Fibroblast of lung (primary cell): ENCODE measurements at places on chromosomes 11 and 22.

- no peak for DNase-seq
These were observed 14.3 kb upstream of the SLC36A4 start for GRCh38 chr11:93212094-93212493.

DNA sequence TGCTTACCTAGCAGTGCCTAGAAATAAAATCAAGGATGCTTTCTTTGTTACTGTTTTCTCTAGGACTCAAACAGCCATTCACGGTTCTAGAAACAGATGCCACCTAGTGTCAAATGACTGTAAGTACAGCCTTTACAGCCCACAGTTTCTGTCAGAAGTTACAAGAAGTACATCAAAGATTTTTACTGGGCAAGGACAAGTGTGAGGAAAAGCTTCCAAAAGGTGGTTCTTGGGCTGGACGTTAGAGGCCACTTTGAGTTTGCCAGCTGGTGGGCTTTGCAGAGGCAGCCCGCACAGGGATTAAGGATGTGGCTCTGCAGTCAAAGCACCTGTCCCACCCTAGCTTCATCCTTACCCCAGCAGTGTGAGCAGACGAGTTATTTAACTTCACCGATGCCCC lies 6.9 kb downstream of the KMT5B start:
- DNase-seq, result peak; percentile 75

GRCh38 chr22:29877620-29878019 lies 5.4 kb upstream of the MTMR3 start:
- peak; percentile 60 for DNase-seq

- no peak for DNase-seq
These were observed 58.6 kb downstream of the DDIAS start for GRCh38 chr11:82959987-82960778.

GRCh38 chr11:69496202-69496557 lies 14.7 kb downstream of the LINC01488 start:
- DNase-seq, result no peak

DNA sequence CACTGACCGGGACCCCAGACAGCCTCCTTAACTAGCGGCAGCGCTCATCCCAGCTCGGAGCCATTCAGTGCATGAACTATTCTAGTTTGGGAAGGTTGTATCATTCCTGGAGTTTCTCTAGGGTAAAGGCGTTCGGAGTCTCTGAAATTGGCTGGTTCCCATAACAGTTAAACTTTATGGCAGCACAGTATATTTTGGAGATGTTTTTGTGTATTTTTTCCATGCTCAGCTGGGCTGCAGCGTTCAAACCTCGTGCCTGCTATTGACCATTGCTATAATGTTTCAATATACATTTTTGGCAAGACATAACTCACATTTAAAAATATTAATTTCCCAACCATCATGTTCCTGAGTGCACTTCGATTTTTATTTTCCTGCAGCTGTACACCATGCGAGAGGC lies 169.7 kb downstream of the ST3GAL4 start:
- DNase-seq, result no peak

- no peak for DNase-seq
These were observed 12.8 kb downstream of the BMAL1 start for GRCh38 chr11:13290221-13290980.

- peak; percentile 59 for DNase-seq
These were observed at the start of gene APBB1 for GRCh38 chr11:6419009-6419631. Gene APBB1 (minus strand): TSS chr11:6419094. CDS start chr11:6411347, 7,747 bp downstream.

GRCh38 chr11:60939855-60940254 lies 12.1 kb downstream of the SLC15A3 start:
- DNase-seq, result no peak

GRCh38 chr22:28381429-28382167 lies 298.0 kb downstream of the TTC28 start:
- DNase-seq, result peak; percentile 65

DNA sequence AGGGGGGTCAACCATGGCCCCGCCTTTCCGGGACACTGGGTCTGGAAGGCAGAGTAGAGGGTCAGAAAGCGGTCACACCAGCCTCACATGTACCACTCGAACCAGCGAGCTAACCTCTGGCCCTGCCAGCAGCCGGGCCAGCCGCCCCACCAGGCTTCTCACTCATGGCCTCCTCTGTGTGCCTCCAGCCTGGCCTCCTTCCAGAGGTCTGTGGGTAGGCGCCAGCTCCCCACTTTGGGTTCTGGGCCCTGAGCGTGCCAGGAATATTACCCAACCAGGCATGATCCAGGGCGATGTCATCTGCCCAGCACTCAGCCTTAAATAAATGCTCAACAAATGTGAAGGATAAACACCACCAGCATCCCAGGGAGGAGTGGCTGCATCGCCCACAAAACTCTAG lies 5.8 kb downstream of the SCUBE1 start:
- DNase-seq, result no peak

GRCh38 chr11:61587541-61587941 lies 6.7 kb upstream of the SYT7 start:
- DNase-seq, result no peak

DNA sequence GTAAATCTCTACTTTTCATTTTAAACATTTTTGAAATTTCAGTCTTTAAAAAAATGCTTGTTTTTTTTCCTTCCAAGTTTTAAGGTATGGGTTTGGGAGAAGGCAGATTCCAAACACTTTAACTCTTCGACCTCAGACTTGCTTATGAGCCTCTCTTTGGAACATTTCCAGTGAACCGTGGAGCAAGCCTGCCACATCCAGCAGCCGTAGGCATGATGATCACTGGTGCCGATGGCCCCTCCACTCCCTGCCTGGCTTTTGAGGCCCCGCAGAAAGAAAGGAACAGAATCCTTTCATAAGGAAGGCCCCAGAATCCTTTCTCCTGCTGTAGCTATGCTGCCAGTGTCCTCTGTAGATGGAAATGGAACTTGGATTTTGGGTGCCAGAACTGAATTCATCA lies 50.7 kb downstream of the BMAL1 start:
- no peak for DNase-seq

DNA sequence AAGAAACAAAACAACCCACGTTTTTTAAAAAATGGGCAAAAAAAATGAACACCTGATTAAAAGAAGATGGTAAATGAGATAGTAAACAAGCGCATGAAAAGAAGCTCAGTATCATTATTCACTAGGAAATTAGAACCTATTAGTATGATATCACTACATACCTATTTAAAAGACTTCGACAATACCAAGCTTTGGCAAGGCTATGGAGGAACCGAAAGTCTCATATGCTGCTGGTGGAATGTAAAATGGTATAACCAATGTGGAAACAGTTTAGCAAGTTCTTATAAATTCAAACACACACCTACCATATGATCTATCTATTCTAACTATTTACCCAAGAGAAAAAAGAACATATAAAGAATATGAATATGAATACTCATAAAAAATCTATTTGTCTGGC lies 143.8 kb downstream of the APOL5 start:
- DNase-seq, result no peak

DNA sequence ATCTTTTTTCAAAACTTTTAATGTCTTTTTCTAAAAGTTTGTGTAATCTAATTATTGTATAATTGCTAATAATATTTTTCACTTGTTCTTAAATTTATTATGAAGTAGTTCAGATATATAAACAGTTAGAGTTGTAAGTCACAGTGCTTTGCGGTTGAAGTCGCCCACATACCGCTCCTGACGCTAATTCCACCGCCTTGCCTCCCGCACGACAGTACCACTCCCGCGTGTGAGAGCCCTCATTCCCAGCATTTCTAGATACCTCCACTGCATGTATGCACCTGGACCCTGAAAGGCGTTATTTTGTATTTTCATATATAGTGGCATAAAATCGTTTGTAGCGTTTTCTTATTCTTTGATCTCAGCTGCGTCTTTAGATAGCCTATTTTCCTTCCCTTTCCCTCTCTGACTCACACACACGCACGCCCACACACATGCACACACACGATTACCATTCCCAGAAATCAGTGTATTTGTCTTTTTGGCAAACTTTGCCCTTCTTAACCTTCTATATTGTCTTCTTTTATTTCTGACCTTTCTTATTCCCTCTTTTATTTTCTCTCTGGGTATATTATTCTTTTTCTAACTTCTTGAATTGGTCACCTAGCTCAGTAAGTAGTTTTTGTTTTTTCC lies 56.4 kb upstream of the PITPNB start:
- DNase-seq, result no peak

DNA sequence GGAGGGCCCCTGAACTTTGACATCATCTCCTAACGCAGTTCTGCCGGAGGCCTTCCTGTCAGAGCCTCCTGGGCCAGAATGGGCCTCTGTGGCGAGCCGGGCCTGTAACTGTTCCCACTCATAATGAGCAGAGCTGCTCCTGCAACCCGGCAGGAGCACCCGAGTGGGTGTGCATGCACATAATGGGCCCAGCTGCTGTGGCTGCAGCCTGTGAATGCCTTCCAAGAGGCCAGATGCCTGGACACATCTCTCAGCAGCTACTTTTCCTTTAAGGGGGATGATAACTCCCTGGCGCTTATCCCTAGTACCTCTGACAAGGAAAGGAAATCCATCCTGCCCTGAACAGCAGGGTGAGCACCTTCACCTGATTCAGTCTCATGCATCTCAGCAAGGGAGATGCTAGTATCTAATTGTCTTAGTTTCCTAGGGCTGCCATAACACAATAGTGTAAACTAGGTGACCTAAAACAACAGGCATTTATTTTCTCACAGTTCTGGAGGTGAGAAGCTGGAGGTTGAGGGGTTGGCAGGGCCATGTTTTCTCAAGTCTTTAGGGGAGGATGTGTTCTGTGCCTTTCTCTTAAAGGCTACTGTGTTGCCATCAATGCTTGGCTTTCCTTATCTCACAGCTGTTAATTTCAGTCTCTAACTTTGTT lies 120.5 kb downstream of the TEAD1 start:
- peak; percentile 43 for DNase-seq

- DNase-seq, result no peak
These were observed 49.8 kb downstream of the SHANK2 start for GRCh38 chr11:71202598-71202944.

GRCh38 chr11:41458154-41458553 lies 1.3 kb downstream of the LRRC4C start:
- DNase-seq, result no peak

DNA sequence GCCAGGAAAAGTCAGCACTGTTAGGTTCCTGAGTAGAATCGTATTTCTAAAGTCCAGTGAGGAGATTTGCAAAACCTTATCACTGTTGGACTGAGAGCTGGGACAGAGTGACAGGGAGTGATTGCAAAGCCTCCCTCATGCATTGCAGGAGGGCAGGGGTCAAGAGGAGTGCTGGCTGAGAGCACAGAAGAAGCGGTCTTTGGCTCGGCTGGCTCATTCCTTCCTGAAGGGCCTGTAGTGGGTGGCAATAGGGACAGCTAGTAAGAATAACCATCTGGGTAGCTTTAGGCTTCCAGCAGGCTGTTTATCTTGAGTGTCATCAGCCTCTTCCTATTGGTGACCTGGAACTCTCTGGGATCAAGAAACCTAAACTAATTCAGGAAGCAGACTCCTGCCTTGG lies 53.4 kb downstream of the CD44 start:
- peak; percentile 54 for DNase-seq

- no peak for DNase-seq
These were observed 8.5 kb downstream of the RAB30 start for GRCh38 chr11:83063073-83063754.

GRCh38 chr22:26579331-26579886 lies 10.5 kb downstream of the TPST2 start:
- no peak for DNase-seq

DNA sequence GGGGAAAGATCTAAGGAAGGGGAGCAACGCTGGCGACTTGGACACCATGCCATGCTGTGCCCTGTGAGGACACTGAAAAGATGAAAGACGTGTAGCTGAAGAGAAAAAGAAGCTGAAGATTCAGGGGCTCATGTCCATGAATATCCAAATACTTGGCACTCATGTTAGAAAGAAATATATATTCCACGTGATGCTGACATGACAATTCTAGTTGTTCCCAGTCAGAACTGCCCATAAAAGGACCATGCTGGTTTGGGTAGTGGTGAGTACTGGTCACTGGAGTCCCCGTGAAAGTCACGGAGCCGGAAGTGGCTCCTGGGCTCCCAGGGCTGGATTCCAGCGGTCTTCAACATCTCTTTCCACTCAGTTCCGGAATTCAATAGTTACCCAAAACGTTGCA lies 9.9 kb downstream of the MS4A15 start:
- no peak for DNase-seq

DNA sequence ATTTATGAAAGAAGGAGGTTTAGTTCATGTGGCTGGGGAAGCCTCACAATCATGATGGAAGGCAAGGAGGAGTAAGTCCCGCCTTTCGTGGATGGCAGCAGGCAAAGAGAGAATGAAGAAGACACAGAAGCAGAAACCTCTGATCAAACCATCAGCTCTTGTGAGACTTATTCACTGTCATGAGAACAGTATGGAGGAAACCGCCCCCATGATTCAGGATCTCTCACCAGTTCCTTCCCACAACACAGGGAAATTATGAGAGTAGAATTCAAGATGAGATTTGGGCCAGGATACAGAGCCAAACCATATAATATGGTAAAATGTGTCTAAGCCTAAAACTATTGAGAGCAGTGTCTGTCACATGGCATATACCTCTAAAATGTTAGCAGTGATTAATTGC lies 503.8 kb upstream of the CCDC179 start:
- DNase-seq, result no peak

GRCh38 chr22:19875061-19875530 lies 20.4 kb upstream of the GNB1L start:
- DNase-seq, result no peak

DNA sequence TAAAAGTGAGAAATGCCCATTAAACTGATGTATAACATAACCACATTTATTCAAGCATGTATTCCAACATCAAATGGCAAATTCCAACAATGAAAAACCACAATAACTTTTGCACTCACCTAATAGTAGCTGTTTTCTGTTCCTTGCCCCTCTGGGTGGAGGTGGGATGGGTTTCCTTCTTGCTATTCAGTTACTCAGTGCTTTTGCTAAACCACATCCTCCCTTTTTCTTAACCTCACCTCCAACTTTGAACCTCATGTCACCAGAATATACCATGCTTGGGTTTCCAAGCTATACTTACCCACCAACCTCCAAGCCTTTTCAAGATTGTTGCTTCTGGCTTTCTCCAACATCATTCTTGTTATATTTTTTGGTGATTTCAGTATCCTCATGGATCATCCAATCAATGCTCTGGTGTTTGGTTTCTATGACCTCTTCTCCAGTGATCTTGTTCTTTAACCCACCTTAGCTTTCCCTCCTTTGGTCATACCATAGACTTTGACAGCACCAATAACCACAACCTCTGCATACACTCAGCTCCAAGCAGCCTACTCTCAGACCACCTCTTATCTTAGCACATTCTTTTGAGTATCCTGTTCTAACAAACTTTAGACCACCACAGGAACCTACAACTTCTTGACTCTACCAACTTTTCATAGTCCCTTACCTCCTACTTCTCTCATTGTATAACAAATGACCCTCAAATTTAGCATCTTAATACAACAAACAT lies 3.2 kb upstream of the CCDC15 start:
- DNase-seq, result no peak

- peak; percentile 77 for DNase-seq
These were observed 341.7 kb upstream of the MTNR1B start for GRCh38 chr11:92627615-92628256.

GRCh38 chr11:102771351-102771750 lies 9.1 kb downstream of the MMP10 start:
- peak; percentile 39 for DNase-seq

- no peak for DNase-seq
These were observed 82.9 kb downstream of the OSBP2 start for GRCh38 chr22:30777587-30777986.

- DNase-seq, result no peak
These were observed 19.2 kb downstream of the SELENOO start for GRCh38 chr22:50219800-50220602.

- DNase-seq, result no peak
These were observed 125.9 kb downstream of the CCDC81 start for GRCh38 chr11:86500500-86501140.
